CMK (cell line): ENCODE measurements at places on chromosomes 7 and 10.

DNA sequence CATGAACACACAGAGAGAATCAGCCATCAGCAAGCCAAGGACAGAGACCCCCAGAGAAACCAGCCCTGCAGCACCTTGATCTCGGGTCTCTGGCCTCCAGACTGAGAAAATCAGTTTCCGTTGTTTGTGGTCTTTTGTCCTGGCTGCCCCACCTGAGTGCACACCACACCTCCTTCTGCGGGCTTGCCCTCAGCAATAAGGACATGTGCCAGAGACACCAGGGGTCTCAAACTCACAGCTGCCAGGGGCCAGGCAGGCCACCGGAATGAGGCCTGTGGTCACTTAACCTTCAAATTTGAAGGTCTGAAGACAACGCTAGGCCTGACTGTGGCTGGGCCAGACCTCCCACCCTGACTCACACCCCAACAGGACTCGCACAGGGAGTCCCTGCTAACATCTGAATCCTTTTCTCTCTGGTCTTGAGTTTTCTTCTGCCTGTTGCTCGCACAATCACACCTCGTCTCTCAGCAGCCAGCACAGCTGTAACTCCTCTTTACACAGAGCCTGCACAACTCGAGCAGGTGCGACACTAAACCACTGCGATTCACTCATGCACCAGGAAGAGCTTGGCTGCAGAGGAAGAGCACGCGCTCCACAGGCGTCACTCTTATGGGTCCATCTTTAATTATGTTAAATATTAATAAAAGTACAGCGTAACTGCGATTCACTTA is 86.2 kb downstream of the CHST15 start:
- no peak for DNase-seq

DNA sequence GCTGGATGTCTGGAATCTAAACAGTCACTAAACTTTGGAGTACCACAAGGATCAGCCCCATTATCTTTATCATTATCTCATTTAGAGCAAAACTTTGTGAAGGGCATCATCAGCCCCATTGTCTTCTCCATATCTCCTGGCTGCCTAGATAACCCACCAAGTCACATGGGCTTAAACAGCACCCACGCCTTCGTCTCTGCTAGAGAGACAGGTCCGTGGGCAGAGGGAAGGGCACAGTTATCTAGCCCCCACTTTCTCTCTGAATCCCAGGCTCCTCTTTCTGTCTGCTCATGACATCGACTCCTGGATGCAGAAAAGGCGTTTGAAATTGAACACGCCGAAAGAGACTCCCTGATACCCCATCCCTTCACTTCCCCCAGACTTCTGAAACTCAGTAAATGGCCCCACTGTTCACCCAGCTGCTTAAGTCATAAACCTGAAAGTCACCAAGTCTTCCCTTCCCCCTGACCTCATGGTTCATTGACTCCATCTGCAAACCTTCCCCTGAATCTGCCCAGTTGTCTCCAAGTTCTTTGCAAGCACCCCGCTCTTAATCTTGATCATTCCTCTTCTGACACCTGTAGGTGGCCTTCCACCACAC is 20.9 kb upstream of the PARD3 start:
- DNase-seq, result no peak

- DNase-seq, result peak; percentile 91
Measured at GRCh38 chr10:26860443-26861204, at the start of gene ABI1. ABI1 (minus strand) TSS chr10:26860958; CDS start chr10:26860863, 95 bp downstream.

- peak; percentile 24 for DNase-seq
Measured at GRCh38 chr7:103048833-103049232, 25.8 kb downstream of the FBXL13 start.

DNA sequence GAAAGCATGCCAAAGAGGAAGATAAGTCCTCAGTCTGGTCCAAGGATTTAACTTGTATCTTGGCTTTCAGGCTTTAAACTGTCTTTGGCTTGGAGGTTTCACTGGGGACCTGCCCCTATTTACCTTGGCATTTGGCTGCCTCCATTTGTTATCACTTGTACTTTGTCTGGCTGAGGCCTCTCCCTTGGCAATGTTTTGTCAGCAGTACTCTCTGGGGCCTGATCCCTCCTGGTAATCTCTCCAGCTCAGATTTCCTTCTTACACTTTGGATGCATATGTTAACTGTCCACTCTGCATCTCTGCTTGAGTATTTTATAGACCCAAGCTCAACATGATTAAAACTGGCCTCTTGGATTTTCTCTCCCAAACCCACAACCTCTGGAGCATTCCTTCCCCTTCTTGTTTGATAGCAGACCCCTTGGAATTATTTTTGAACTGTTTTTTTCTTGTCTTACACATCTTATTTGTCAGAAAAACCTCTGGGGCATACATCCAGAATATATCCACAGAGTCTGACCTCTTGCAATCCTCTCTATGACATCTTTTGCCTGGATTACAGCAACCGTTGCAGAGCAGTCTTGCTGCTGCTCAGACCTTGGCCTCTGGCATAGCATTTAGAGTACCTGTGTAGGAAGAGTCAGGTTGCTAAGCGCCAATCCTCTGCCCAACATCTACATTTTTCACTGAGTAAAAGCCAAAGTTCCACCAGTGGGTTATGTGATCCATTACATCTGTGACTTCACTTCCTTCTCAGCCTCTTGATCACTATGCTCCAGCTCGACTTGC is 35.2 kb downstream of the ZNF487 start:
- DNase-seq, result no peak

DNA sequence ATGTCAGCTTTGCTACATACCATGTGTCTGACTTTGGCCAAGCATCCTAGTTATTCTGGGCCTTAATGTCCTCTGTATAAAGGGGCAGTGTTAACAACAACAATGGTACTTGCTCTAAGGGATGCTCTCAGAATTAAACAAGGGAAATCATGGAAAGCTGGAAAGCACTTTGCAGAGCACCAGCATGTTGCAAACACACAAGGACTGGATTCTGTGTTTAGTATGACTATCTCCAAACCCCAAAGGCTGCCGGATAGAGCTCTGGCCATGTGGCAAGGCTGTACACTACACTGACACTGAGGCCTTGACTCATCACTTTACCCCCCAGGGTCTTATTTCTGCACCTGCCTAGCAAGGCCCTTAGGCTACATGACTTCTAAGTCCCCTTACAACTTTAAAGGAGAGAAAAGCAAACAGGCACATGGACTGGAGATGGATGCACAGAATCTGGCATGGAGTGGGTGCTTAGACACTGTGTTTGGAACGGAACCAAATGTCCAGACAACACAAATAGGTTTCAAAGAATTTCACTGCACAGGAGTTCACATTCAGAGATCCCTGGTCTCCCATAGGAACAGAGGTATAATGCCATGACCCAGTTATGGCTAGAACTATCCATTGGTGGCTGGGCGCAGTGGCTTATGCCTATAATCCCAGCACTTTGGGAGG is 74.6 kb downstream of the FAM13C start:
- no peak for DNase-seq

GRCh38 chr7:50266635-50267386 is 37.7 kb upstream of the IKZF1 start:
- DNase-seq, result peak; percentile 52

DNA sequence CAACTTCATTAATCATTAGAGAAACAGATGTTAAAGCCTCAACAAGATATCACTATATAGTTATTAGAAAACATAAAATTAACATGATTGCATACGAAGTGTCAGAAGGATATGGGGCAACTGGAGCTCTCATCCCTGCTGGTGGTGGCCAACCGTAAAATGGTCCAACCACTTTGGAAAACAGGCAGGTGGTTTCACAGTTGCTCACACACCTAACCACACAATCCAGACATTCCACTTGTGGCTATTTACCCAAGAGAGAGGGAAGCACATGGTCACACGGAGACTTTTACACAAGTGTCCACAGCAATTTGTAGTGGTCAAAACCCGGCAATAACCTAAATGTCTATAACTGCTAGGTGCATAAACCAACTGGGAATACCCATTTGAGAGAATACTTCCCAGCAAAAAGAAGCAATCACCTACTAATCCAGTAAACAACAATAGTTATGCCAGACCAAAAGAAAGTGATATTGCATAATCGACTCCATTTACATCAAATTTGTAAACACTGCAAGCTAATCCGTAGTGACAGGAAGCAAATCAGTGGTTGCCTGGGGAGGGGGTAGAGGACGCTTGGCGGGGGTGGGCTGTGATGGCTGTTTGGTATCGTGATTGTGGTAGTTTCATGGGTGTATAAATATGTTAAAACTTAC is 91.8 kb downstream of the LARP4B start:
- no peak for DNase-seq

- DNase-seq, result no peak
Measured at GRCh38 chr10:22427890-22428571, 82.7 kb downstream of the SPAG6 start.

GRCh38 chr7:97145068-97145467 is 27.6 kb downstream of the SDHAF3 start:
- no peak for DNase-seq

GRCh38 chr10:34080485-34081346 is 734.4 kb downstream of the PARD3 start:
- no peak for DNase-seq

GRCh38 chr10:110860576-110861241 is 11.0 kb upstream of the PDCD4 start:
- no peak for DNase-seq

DNA sequence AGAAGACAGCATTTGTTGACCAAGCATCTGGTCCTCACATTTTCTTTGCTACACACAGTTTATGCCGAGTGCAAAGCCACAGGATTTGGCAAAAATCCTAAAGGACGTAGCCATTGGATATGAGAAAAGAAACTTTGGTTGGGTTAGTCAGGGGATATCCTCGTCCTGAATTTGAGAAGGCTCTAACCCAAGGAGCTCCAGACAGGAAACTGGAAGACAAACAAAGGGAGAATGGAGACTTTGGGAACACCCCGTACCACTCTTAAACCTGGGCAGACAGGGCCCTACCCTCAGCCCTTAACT is 146.6 kb upstream of the FRMD4A start:
- no peak for DNase-seq

- DNase-seq, result no peak
Measured at GRCh38 chr7:34497153-34497777, 160.8 kb upstream of the NPSR1 start.

DNA sequence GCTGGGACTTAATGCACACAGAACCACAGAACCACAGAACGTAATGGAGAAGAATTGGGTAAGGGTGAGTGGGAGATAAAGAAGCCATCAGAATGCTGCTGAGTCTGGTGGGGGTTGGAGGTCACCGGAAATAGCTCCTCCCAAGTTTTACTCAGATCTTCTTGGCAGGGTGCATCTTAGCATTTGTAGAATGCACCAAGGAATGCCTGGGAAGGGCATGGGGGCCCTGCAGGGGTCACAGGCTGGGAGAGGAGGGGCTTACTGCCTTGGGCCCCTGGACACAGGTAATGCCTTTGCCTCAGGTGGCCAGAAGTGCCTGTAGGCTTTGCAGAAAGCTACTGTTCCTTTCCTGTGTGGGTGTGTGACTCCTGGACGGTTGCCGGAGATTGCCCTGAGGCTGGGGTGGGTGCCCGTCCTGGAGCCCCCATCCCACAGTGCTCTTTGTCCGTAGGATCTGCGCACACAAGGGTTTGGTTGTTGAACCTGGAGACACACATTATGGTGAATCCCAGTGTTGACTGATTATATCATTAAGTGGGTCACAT is 55.1 kb downstream of the MGMT start:
- no peak for DNase-seq

- DNase-seq, result no peak
Measured at GRCh38 chr7:26580711-26581110, 283.7 kb downstream of the SKAP2 start.

GRCh38 chr10:62083412-62084267 is 182.1 kb downstream of the ARID5B start:
- DNase-seq, result no peak

DNA sequence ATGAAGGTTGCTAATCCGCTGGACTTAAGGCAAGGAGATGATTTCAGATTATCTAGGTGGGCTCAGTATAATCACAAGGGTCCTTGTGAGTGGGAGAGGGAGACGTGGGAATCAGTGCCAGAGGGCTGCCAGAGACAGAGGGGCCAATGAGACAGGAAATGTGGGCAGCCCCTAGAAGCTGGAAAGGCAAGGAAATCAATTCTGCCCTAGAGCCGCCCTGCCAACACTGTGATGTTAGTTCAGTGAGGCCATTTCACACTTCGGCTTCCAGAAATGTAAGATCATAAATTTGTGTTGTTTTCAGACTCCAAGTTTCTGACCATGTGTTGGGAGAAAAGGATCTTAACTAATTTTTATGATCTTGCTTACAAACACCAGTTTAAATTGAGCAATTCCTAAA is 3.6 kb upstream of the GPNMB start:
- no peak for DNase-seq

DNA sequence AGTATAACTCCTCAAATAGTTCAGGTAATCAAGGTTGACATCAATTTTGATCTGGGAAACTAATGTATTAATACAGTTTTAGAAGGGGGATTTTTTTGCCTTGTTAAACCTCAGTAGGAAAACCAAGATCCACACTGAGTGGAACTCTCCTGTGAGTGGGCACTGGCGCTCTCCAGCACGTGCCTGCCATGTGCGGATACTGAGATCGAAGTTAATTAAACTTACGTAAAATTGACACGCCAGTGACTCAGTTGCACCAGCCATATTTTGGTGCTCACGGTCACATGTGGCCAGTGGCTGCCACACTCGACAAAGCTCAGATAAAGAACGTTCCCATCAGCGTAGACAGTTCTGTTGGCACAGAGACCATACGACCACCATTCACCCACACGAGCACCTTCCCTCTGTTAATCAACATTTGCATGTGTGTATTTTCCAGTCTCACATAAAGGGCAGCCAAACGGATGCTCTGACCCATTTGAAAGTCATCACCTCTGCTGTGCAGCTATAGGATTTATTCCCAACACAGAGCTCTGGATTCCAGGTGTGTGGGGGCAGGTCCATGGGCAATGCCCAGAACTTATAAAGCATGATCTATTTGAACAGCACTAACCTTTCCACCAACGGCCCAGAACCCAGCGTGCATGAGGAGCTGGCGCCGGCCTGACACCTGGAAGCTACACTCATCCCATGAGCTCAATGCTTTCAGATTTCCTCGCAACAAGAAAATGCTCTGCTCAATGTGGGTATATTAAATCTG is 77.7 kb downstream of the VIPR2 start:
- DNase-seq, result no peak

DNA sequence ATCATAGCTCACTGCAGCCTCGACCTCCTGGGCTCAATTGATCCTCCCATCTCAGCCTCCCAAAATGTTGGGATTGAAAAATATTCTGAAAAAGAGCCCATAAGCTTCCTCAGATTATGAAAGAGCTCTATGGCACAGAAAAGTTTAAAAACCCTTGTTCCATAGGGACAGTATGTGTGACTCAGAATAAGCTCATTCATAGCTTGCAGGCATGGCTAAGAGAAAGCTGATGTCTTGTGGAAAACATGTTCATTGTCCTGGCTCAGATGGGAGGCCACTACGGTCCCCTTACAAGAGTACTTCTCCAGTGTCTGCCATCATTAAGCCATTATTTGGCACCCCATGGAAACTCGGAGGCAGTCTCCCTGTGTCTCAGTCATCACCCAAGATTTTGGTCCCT is 64.0 kb downstream of the CCDC3 start:
- no peak for DNase-seq

DNA sequence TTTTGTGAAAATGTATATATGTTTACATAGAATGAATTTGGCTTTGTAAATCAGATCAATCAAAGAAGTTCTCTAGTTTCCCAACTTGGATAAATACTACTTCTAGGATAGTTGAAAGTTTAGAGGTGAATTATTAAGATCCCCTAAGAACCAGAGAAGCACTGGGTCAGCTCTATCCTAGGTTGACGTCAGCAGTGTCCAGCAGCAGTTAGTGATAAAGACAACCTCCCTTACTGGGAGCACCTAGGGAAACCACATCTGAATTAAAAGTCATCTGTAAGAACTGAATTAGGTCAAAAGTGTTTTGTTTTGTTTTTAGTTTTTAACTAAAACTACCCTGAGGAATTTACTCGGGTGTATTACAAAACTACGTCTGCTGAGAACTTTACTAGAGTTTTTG is 178.0 kb downstream of the POLR1F start:
- no peak for DNase-seq

- no peak for DNase-seq
Measured at GRCh38 chr7:68444042-68444441, 1154.2 kb upstream of the AUTS2 start.
